ENCODE measurements at places on chromosomes 7 and 10. TPM values are rescaled to one million over a fixed set of nuclear protein-coding genes. Genes with fewer than 3 reads are reported as not detected.

GRCh38 chr7:111867348-111867931 lies 305.1 kb upstream of the IMMP2L start:
- no peak for DNase-seq

DNA sequence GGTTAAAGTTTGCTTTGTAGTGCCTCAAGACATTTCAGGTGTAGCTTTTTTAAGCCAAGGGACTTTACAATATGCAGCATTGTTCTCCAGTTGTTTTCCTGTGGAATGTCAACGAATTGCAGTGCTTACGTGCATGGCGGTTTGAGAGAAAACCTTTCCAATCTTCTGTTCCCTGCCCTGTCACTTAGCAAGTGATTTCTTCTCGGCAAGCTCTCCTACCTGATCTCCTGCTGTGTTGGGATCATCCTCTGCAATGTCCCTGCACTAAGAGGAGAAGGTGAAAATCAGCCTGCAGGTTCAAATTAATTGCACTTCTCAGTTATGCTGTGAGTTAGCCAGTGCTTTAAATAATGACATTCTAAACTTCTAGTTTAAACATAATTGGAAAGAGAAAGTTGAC lies 197.6 kb upstream of the FZD1 start:
- DNase-seq = peak; percentile 17

Gene FAM13C
- 3.1 TPM for total RNA-seq

Gene DIP2C
- total RNA-seq = 10.1 TPM

Gene HPSE2
- total RNA-seq = 3.4 TPM

All from neural progenitor cell (in vitro differentiated cells).